ENCODE measurements at places on chromosomes 2 and 18.

- no peak for DNase-seq
Observed at GRCh38 chr2:100178085-100178788, 35.8 kb upstream of the AFF3 start.

- DNase-seq, result no peak
Observed at GRCh38 chr2:174794851-174795374, 30.6 kb upstream of the CHRNA1 start.

DNA sequence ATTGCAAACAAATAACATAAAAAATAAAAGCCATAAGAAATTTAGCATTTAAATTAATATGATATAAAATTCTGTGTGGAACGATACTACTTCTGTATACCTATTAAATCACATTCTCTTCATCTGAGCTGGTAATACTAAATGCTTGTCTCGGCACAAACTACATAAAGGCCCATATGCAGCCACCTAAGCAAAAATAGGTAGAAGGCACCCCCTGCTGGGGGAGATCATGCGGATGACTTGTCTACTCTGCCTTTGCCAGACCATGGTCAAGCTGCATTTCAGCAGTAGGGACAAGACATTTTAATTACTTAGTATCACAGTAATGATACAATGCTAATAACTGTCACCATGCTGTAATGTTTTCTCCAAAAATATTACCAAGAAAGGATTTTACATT lies 108.0 kb downstream of the CDH19 start:
- peak; percentile 57 for DNase-seq

- DNase-seq, result no peak
Observed at GRCh38 chr18:67969458-67969857, 452.9 kb upstream of the DSEL start.

GRCh38 chr2:63121055-63121834 lies 70.6 kb downstream of the OTX1 start:
- no peak for DNase-seq

DNA sequence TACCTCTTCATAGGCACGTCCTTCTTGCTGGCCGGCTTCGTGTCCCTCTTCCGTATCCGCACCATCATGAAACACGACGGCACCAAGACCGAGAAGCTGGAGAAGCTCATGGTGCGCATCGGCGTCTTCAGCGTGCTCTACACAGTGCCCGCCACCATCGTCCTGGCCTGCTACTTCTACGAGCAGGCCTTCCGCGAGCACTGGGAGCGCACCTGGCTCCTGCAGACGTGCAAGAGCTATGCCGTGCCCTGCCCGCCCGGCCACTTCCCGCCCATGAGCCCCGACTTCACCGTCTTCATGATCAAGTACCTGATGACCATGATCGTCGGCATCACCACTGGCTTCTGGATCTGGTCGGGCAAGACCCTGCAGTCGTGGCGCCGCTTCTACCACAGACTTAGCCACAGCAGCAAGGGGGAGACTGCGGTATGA lies 2.3 kb downstream of the FZD7 start:
- no peak for DNase-seq

DNA sequence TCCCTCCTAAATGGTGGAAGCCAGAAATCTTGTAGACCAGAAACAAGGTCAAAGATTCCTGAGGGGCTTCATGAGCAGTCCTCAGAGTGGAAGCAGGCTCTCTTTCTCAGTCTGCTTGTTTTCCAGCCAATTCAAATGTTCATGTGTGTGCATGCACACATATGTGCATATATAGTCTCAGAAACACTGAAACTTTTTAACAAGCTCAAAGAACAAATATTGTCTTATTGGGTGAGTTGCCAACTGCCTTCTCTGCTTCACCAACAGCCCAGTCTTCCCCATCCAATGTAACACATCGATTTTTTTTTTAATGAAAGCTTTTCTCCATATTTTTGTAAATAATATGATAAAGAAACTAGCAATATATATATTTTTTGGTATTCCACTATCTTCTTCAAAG lies 3.7 kb downstream of the CACNB4 start:
- DNase-seq, result no peak

GRCh38 chr2:96112501-96113366 lies 3.6 kb downstream of the ADRA2B start:
- DNase-seq, result peak; percentile 20

- no peak for DNase-seq
Observed at GRCh38 chr2:233250985-233251305, 528 bp upstream of the ATG16L1 start.

DNA sequence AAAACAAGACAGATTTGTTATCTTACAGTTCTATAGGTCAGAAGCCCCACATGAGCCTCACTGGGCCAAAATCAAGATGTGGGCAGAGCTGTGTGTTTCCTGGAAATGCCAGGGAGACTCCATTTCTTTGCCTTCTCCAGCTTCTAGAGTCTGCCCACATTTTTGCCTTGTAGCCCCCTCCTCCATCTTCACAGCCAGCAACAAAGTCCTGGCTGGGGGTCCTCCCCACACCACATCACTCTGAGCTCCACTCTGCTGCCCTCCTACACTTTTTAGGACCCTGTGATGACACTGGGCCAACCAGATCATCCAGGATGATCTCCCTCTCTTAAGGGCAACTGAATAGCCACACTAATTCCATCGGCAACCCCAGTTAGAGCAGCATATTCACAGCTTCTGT lies 34.3 kb downstream of the ASB1 start:
- no peak for DNase-seq

DNA sequence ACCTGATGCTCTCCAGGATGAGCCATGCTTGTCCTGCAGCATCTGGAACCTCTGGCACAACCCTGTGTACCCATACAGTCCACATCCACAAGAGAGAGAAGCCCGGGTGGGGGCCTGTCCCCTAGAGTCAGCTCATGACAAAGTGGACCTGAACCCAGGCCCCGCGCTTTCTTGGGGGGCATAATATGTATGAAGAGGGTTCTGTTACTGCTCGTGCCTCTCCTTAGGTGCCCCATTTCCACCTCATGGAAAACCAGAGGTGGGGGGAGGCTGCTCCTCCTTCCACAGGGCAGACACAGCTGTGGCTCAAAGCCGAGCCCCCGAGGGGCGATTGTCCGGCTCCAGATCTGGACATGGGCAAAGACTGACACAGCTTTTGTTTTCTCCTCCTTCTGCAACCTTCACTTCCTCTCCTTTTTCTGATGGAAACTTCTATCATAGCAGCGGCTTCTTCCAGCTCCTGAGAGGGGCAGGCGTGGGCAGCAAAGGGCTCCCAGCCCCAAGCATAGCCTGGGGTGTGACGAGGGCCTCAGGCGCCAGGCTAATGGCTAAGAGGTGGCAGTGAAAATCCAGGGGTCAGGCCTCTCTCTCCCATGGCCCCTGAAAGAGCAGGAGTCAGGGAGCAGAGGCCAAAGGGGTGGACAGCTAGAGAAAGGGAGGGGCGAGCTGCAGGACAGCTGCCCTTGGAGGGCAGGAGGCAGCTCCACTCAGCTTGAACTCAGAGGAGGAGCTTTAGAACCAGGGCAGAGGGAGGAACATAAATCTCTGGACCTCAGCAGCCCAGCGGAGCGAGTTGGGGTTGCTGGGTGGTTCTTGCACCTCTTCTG lies 155.5 kb downstream of the ZFP36L2 start:
- no peak for DNase-seq

GRCh38 chr2:117128461-117128860 lies 686.0 kb upstream of the DDX18 start:
- no peak for DNase-seq

DNA sequence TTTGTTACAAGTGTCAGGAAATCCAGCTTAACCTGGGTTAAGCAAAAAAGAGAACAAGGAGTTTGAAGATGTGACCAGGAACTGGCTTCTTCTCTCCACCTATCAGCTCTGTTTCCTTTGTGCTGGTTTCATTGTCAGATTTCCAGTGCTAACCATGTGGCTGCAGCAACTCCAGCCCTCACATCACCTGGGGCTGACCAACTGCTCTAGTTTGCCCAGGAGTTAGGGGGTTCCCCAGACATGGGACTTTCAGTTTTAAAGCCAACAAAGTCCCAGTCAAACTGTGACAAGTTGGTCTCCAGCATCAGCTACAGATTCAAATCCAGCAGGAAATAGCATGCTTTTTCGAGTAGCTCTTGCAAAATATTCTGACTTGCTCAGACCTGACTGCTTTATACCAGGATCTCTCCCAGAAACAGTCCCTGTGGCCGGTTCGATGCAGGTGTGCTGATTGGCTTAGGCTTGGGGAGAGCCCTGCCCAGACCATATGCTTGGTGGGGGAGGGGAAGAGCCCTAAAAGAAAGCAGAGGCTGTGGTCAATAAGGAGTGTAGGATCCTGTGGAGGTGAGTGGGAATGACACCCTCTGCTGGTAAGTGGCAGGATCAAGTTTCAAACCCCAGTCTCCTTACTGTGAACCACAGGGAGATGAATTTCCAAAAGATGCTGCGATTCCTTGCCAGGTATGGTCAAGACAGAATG lies 49.5 kb downstream of the KCNE4 start:
- DNase-seq, result no peak

GRCh38 chr2:151983221-151983620 lies 115.6 kb downstream of the CACNB4 start:
- DNase-seq, result no peak

DNA sequence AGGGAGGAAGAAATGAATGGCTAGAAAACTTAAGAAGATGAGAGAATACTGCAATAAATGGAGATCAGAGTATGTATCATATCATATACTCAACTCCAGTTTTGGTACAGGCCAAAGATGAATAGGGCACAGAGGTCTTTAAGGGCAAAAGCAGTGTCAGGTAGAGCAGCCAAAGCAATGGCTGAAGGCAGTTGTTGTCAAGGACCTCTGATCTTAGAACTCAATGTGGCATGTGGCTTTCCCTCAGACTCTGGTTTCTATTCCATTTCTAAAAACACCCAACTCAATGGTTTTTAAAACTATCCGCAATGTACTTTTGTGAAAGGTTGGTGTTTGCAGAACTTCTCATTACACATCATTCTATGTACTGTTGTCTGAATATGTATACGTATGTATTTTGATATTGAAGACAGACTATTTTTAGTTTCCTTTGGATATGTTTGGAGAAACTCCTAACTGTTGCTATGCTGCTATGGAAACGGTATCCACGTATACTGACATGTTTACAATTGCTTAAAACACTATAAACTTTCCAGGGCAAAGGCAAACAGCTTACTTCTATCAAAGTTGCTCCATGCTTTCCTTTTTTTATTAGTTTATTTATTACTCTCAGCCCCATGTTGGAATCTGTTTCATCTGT lies 58.1 kb upstream of the PELI1 start:
- no peak for DNase-seq

DNA sequence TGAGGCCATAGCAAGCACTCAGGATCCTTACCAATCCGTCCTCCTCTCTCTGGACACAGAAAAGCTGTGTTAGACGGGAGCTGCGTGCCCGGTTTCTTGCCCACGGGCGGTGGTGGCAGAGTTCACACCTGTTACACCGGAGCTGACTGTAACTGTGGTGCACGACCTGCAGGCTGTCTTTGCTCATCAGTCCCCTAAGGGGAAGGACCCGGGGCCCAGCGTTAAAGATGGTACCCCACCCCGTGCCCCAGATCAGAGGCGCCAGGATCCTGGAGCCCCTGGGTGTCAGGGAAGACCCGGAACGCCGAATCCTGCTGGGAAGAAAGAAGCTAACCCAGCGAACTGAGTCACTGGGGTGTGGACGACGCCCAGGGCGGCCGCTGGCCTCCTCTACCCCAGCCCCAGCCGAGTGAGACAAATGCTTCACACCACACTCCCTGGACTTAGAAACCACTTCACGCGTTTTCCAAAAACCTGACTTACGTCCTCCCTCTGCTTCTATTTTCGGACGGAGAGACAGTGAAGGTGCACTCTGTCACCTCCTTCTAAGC lies 293.6 kb upstream of the SALL3 start:
- no peak for DNase-seq

- no peak for DNase-seq
Observed at GRCh38 chr2:190158798-190159434, 96.4 kb upstream of the MSTN start.

GRCh38 chr2:96209011-96209728 lies 543 bp upstream of the STARD7 start:
- no peak for DNase-seq

GRCh38 chr2:20455076-20455587 lies 8.3 kb downstream of the RHOB start:
- DNase-seq, result no peak

DNA sequence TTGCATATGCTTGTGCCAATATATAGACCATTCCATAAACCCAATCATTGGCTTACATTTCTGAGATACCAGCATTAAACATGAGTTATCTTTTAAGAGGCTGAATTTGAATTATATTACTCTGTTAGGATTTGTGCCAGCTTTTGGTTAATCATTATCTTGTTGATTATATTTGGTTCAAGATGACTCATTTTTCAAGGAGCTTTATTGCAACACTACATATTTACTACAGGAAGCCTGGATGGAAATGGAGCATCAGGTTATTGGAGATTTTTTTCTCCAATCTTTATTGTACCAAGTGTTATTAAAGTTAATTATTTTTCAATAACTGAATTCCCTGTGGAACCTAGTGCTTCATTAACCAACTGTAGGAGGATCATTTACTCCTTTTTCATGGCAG lies 26.4 kb downstream of the EML4 start:
- no peak for DNase-seq

DNA sequence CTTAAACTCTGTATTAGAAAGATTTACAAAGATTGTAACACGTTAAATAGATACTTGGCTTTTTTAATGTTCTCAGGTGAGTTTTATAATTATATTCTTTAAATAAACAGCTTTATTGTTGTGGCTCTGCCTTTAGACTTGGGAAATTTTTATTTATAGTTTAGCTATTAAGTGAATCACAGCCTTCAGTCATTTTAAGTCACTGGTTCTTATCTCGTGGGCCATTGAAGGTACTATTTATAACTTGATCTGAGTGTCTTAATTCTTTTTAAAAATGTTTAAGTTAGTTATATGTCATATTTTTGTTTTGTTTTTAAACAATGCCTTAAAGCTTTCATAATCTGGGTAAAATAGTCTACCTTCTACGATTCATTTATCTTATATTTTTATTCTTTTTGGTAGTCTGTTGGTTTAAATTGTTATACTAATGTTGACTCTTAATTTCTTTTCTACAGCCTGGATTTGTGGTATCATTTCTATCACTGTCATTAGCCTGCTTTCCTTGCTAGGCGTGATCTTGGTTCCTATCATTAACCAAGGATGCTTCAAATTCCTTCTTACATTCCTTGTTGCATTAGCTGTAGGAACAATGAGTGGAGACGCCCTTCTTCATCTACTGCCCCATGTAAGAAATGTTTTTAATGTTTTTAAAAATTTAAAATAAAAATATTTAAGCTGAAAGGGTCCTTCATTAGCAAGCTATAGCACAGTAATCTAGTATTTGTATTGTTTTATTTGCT lies 49.3 kb downstream of the SLC39A10 start:
- no peak for DNase-seq

All from lower lobe of right lung (tissue), 2 donors.